ENCODE measurements at places on chromosomes 3 and 15. TPM values are rescaled to one million over a fixed set of nuclear protein-coding genes. Genes with fewer than 3 reads are reported as not detected.

Gene GOLGA8S
- not detected for total RNA-seq

Gene GASK1A
- total RNA-seq = not detected

Gene GXYLT2
- 6.0 TPM for total RNA-seq

Gene HACD2
- 45.3 TPM for total RNA-seq

Gene NSMCE3
- 13.5 TPM for total RNA-seq

Gene RARRES1
- not detected for total RNA-seq

Gene DAZL
- total RNA-seq = not detected

Gene HACD3
- total RNA-seq = 148 TPM

Gene COPG1
- 315 TPM for total RNA-seq

Gene IGDCC3
- total RNA-seq = 0.10 TPM

Gene MST1R
- 1.9 TPM for total RNA-seq

- no peak for DNase-seq
Observed at GRCh38 chr3:152192936-152193672, 75.6 kb upstream of the MBNL1 start.

- DNase-seq = no peak
Observed at GRCh38 chr15:78448441-78449219, 10.6 kb downstream of the IREB2 start.

DNA sequence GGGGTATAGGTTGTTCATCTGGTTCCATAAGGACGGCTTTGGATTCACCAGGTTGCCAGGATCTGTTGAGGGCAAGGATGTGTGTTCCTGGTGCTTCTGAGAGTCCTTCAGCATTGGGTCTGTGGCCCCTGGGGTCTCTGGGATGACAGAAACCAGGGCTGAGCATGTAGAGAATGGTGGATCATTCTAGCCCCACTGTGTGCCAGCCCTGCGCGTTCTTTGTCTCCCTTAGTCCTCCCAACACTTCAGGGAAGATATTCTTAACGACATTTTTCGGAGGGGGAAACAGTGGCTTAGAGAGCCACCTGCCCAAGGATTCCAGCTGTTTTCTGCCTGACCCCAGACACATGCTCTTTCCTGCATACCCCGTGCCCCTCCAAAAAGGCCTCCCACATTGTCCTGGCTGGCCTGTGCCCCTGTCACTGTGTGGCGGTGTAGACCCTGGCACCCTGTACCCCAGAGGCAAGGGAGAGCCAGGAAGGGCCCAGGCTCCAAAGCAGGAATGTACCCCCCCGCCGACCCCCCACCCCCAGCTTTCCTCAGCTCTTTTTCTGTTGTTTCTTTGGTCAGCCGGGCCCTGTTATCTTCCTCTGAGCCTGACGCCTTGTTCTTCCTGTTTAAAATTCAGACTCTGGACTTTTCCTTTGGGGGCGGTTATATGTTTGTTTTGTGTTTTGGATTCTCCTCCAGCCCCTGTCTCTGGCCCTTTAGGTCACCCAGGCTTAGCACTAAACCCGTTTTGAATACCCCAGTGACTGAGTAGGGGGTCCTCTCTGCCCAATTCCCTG lies 57.8 kb upstream of the SMAD6 start:
- no peak for DNase-seq

DNA sequence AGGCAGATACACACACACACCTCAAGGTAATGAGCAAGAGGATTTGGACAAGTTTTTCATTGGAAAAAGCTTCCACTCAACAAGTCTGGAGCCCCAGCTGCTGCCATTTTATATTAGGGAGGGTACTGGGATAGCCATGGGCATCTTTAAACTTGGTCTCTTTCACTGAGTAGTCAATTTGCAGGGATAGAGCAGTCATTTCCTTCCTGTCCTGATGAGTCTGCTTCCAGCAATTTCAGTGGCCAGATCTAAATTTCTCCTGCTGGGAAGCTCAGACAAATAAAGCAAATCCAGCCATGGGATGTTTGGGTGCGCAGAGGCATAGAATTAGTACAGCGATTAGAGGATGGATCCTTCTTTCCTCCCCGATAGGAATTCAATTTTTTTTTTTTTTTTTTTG lies 874 bp upstream of the ERC2 start:
- no peak for DNase-seq

GRCh38 chr3:57659806-57660439 lies 33.0 kb downstream of the DENND6A start:
- no peak for DNase-seq

- DNase-seq = no peak
Observed at GRCh38 chr3:171373711-171374110, 86.5 kb downstream of the TNIK start.

- no peak for DNase-seq
Observed at GRCh38 chr3:105800320-105800719, 68.5 kb downstream of the CBLB start.

- DNase-seq = peak; percentile 44
Observed at GRCh38 chr3:54146506-54147239, 24.3 kb downstream of the CACNA2D3 start.

DNA sequence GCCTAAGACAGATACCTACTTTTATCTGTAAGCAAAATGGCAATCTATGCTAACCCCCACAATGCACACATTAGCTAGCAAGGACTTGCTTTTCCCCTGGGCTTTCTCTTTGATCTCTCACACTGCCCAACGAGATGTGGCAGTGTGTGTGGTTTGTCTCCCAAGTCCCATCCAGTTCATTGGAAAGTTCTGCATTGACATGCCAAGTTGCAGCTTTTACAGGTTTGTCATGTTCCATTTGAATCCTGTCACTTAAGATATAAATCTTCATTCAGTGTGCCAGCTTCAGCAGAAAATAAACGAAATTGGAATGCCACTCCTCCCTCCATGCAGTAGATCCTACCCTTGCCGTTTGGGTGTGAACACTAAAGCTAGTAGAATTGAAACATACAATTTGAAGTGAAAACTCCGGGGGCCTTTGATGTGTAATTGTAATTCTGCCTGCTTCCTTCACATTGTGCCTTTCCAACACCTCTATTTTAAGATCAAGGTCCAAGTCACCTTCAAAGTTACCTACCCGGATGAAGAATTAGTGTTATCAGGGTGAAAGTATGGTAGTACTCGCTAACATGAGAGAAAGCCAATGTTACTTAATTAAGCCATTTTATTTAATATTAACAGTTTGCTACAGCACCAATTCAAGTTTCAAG lies 130.9 kb upstream of the BHLHE40 start:
- no peak for DNase-seq

GRCh38 chr3:73708956-73709355 lies 84.2 kb upstream of the PDZRN3 start:
- no peak for DNase-seq

GRCh38 chr3:130404401-130404800 lies 58.9 kb downstream of the COL6A5 start:
- DNase-seq = no peak

GRCh38 chr15:52709187-52709981 lies 30.2 kb upstream of the ATOSA start:
- DNase-seq = no peak

- no peak for DNase-seq
Observed at GRCh38 chr3:67033079-67033478, 35.0 kb downstream of the KBTBD8 start.

GRCh38 chr15:76073554-76073953 lies 13.8 kb downstream of the TMEM266 start:
- DNase-seq = no peak

DNA sequence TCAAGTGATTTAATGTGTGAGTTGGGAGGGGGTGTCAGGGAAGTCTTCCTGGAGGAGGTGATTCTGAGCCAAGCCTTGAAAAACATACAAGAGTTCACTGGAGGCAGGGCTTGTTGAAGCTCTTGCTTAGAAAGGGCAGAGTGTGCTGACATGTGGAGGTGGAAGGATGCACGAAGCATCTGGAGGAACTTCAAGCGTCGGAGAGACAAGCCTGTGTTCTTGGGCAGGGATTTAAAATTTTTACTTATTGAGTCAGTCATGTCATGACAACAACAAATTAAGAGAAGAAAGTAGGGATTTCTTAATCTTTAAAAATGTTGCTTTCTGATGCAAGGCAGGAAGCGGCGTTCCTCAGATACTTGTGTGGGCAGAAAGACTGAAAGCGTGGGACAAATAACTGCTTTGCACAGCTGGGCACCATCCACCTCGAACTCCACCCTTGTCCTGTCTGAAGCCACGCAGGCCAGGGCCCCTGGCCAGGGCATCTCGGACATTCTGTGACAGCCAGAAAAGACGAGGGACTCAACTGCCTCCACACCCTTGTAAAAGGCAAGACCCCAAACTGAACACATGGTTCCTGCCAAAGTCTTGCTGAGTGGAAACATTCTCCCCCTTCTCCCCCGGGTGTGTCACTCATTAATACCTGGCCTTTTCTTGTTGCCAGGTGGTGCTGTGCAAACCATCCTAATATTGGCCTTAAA lies 6.9 kb upstream of the IL16 start:
- DNase-seq = peak; percentile 11

DNA sequence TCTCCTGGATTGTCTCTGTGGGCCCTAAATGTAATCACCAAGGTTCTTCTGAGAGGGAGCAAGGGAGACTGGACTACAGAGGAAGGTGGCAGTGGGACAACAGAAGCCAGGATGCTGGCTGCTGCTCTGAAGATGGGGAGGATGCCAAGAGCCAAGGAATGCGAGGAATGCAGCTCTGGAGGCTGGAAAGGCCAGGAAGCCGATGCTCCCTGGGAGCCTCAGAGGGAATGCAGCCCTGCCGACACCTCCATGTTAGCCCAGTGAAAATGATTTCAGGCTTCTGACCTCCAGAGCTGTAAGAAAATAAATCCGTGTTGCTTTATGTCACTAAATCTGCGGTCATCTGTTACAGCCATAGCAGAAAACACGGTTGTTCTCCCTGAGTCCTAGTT lies 44.1 kb downstream of the UMPS start:
- peak; percentile 90 for DNase-seq

- no peak for DNase-seq
Observed at GRCh38 chr3:160806094-160806493, 50.1 kb downstream of the PPM1L start.

DNA sequence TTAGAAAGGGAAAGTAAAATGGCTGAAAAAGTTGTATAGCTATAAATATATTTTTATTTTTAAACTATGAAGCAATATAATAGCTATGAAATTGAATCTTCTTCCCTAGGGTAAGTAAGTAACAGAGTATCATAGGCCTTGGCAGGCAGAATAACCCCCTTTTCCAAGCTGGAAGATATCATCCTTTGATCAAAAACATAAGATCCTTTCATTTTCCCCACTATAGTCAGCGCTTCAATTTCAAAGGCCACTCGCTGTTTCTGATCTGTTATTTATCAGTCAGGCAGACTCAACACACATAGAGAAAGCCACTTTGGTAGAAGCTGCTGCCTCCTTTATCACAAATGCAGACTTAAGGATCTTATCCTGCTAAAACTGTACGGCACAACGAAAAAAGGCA lies 74.0 kb upstream of the UBE2E2 start:
- DNase-seq = no peak

- DNase-seq = no peak
Observed at GRCh38 chr3:57283334-57283733, 9.2 kb downstream of the ASB14 start.

DNA sequence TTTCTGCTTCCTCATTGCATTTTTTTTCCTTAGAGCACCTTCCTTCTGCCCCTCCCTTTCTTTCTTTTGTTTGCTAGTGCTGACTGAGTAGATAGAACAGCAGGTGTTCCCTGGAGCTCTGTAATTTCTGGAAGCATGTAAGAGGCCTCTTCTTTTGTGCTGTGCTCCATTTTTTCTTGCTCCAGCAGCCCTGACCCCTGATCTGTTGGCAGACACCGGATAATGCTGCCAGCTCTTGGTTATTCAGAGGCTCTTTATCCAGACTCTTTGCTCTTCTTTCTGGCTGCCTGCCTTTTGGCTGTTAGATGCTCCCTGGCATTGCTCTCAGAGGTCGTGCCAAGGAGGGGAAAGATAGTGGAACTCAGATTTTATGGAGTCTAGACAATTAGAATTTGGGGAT lies 104.4 kb upstream of the RBMS3 start:
- no peak for DNase-seq

DNA sequence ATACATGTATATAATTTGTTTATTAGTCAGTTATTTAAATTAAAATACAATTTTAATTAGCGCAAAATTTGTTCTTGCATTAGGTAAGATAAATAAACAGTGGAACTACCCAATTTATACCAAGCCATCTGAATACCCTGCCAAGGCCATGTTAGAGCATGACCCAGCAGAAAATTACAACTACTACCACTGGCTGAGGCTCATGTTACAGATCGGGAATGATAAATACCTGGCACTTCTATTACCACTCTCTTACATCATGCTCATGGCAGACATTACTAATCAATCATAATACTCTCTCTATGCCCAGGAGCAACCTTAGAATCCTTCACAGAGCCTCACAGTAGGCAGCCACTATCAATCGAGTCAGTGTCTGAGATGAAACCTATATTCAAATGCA lies 21.2 kb upstream of the LMOD3 start:
- DNase-seq = peak; percentile 7

GRCh38 chr15:98523912-98524662 lies 124.3 kb upstream of the IGF1R start:
- no peak for DNase-seq

DNA sequence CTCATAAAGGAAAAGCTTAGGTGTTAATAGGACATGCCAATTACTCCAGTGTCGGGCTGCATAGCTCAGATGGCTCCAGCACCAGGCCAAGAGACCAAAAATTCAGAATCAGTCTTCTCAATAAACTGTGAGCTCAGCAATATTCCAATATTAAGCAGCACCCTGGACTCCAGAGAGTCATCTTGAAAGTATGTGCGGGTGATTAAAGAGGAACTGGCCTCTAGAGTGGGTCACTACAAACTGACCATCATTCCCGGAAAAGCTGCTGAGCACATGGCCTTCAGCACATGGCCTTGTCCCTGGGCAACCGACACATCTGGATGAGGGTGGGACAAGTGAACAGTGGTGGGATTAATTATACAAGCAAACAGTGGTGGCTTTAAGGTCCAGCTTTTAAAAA lies 59.0 kb downstream of the MAGI1 start:
- peak; percentile 41 for DNase-seq

DNA sequence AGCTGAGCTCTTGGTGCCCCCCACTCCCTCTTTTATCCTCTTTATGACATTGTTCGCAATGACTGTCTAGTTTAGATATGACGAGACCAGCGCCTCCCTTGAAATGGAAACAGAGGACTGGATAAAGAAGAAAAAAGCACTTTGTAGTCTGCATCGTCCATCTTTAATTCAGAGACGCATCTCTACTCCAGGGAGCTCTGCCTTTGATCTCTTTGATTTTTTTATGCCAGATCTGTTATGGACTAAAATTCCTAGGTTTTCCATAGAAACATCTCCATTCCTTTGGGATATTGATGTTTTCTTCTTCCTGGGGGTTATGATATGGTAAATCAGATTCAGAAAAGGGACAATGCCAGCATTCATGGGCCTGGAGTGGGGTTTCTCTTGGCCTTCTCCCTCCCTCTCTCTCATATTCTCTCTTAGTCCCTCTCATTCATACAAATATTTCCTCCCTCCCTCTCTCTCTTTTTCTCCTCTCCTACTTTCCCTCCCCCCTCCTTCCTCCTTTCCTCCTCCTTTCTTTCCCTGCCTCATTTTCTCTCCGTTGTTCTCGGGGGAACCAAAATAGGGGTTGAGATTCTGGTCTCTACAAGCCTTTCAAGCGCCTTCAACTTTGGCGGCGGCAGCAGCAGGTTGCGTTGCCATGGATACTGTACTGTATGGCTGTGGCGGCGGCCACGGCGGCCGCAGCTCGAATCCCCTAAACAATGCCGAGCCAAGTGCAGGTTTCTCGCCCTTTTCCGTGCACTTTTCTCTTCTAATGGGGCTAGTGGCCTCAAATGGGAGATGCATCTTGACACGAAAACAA lies 45.5 kb downstream of the ZIC4 start:
- no peak for DNase-seq

GRCh38 chr3:183958775-183959174 lies 58.9 kb downstream of the ABCC5 start:
- DNase-seq = no peak

- no peak for DNase-seq
Observed at GRCh38 chr3:171160325-171160724, 133.8 kb upstream of the SLC2A2 start.

- DNase-seq = peak; percentile 27
Observed at GRCh38 chr3:118128886-118129285, 905.8 kb downstream of the IGSF11 start.
